ENCODE measurements at places on chromosomes 5 and 9. TPM values are rescaled to one million over a fixed set of nuclear protein-coding genes. Genes with fewer than 3 reads are reported as not detected.
A peak's percentile ranks its signal among the peaks of the same experiment; 100 is the strongest.

DNA sequence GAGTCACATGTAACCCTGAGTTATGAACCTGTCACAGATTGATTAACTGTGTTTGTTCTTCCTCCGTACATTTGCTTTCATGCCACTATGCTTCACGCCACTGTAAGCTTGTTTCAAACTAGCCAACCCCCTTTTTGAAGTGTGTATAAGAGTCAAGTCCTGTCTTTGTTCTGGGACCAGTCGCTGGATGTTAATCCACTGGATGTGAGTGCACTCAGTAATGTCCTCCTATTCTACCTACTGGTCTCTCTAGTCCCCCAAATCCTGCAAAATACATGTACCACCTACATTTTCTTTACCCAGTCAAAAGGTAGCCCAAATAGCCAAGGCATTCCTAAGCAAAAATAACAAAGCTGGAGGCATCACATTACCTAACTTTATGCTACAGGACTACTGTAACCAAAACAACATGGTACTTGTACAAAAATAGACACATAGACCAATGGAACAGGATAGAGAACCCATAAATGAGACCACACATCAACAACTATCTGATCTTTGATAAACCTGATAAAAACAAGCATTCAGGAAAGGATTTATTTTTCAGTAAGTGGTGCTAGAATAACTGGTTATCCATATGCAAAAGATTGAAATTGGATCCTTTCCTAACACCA lies 1139.1 kb upstream of the SEMA6A start:
- peak; percentile 12 for DNase-seq

- peak; percentile 98 for DNase-seq
Measured at GRCh38 chr9:109817846-109818472, 38.0 kb downstream of the PALM2AKAP2 start.

GRCh38 chr9:90112788-90113187 lies 508.0 kb downstream of the GADD45G start:
- DNase-seq = peak; percentile 53

DNA sequence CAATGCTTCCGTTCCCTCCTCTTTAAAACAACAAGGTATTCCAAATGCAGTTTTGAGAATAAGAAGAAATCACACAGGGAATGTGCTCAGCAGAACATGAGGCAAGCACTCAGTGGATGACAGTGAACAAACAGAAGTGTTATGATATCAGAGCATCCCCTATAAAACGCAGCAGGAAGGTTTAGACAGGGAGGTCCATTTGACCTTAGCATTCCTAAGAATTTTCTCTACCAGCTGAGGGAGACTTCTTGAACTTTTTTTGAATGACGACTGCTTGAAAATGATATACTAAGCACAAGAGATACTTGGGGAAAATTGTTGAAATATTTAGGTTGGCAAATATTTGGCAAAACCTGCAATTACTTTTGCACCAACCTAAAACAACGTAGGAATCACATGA lies 3.9 kb downstream of the AMACR start:
- no peak for DNase-seq

GRCh38 chr5:158809310-158809850 lies 290.3 kb downstream of the EBF1 start:
- no peak for DNase-seq

DNA sequence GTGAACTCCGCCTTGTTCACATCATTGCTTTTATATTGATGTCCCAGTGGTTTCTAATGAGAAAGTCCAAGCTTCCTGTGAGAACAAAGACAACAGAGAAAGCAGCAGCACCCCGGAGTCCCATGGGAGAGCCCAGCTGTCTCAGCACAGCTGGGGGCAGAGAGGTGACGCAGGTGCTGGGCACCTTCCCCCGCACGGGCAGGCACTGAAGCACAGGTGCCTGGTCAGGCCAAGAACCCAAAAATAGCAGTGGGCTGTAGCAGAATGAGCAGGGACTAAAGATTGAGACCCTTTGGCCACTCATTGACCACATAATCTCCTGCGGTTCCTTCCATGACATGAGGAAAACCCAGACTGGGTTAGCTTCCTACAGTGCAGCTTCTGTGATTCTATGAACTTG lies 18.8 kb downstream of the SRD5A1 start:
- DNase-seq = no peak

DNA sequence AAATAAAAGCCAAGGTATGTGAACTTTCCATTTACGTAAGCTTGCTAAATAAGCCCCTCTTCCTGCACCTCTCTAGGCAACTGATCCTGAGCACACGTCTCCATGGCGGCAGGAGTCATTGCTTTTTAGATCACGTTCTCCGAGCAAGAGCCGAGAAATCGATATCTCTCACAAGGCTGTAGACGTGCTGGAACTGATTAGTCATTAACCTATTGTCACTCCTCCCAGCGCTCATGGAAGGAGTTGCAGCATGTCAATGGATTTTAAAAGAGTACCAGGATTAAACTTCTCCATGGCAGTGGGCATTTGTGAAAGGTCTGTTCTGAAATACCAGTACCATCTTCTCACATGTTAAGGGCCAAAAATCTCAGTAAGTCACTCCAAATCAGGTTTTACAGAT lies 4.7 kb upstream of the ADCY2 start:
- no peak for DNase-seq

DNA sequence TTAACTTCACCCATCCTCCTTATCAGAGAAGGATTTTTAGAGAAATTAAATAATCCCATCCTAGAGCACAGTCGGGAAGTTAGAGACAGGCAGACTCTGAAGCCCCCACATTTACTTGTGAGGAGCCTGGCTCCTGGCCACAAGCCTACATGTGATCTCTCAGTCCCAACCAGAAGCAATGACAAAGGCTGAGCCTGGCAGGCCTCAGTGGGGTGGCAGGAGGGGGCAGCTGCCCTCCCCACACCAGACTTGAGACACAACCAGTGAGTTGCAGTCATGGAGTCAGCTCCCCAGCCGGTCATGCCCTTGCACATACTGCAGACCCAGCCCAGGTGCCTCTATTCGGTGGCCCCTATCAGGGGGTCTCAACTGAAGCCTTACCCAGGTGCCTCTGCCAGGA lies 11.0 kb downstream of the NAIF1 start:
- DNase-seq = no peak

- DNase-seq = peak; percentile 56
Measured at GRCh38 chr9:14315875-14316601, 2.1 kb upstream of the NFIB start.

C1QTNF2 gene
- 2.3 TPM for total RNA-seq

CCDC152 gene
- 1.5 TPM for total RNA-seq

EIF4E1B gene
- total RNA-seq = not detected

WDR31 gene
- 4.0 TPM for total RNA-seq
